NCI-H1105 (cell line): ENCODE measurements at places on chromosomes 3 and 15.

DNA sequence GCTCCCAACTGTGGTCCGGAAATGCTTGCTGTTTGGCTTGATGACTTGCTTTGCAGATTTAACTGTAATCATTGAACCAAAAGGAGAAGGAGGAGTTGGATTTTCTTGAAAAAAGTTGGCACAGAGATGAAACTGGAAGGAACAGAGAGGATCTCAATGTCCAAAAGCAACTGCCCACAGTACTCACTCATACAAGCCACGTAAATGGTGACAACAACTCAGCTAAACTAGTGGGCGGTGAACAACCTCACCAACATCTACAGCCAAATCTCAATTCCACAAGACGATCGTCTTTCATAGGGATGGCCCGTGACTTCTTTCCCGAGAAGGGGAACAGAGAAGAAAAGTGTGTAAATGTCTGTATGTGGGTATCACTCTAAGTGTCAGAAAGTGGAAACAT, 48.1 kb downstream of the MYO5C start:
- DNase-seq = no peak

DNA sequence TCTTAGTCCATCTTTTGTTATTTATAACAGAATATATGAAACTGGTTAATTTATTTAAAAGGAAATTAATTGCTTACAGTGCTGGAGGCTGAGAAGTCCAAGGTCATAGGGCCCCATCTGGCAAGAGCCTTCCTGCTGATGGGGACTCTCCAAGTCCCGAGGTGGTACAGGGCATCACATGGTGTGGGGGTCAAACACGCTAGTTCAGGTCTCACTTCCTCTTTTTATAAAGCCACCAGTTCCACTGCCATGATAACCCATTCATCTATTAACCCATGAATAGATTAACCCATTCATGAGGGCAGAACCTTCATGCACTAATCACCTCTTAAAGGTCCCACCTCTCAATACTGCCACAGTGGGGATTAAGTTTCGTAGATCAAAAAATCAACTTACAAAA, 659.3 kb downstream of the NAALADL2 start:
- no peak for DNase-seq

- DNase-seq = no peak
Measured at GRCh38 chr3:135807879-135808278, 157.6 kb upstream of the PPP2R3A start.

GRCh38 chr3:63613561-63613960, 38.9 kb upstream of the SNTN start:
- DNase-seq = no peak

- no peak for DNase-seq
Measured at GRCh38 chr15:98083203-98083910, 122.9 kb downstream of the ARRDC4 start.

DNA sequence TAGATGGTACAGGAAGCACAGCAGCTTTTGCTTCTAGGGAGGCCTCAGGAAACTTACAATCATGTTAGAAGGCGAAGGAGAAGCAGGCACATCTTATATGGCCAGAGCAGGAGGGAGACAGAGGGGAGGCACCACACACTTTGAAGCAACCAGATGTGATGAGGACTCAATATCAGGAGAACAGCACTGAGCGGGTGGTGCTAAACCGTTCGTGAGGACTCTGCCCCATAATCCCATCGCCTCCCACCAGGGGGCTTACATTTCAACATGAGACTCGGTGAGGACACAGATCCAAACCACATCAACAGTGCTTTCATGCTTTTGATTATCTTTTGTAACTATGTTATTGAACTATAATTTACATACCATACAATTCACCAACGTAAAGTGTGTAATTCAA, 7.6 kb upstream of the TMEM44 start:
- DNase-seq = no peak

DNA sequence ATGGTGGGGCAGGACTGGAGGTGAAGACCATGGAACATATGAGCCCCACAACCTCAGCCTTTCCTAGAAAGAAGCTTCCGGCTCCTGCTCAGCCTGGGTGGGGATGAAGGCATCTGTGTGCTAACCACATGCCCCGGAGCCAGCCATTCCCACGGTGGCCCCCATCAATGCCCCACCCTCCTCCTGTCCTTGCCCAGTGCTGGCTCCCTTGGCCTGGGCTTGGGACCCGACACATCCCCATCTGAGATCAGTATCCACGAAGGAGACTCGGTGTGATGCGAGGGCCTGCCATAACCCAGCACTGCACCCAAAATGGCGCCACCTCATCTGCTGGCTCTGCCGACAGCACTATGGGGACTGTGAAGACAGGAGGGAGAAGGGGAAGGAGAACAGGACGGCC, 16.5 kb upstream of the PLXND1 start:
- no peak for DNase-seq

GRCh38 chr3:82085356-82085755, 323.9 kb upstream of the GBE1 start:
- DNase-seq = no peak

DNA sequence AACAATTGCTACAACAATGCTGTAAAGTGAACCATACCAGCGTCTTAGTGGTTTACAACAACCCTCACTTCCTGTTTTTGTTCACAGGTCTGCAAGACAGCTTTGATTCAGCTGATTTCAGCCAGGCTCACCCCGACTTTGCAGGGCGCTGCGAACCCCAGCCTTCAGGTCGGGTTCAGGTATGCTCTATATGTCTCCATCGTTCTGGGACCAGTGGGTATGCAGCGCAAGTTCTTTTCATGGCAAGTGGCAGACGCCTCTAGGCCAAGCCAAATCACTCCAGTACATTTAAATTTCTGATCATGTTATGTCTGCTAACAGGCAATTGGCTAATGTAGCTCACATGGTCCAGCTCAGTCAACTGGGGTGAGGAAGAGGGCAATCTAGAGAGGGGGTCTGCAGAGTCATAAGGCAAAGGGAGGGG, 52.4 kb upstream of the RGMA start:
- DNase-seq = no peak

- DNase-seq = no peak
Measured at GRCh38 chr3:10964537-10965167, 27.9 kb upstream of the SLC6A1 start.
